ENCODE measurements at places on chromosomes 6 and 20. TPM values are rescaled to one million over a fixed set of nuclear protein-coding genes. Genes with fewer than 3 reads are reported as not detected.

Gene SLC17A2
- total RNA-seq: not detected

Gene TOMM6
- total RNA-seq: 301 TPM

Gene HEY2
- total RNA-seq: not detected

Gene HLA-DPA1
- not detected for total RNA-seq

Gene BTN1A1
- total RNA-seq: 0.03 TPM

Gene LINC00237
- total RNA-seq: not detected

Gene LY6G6F
- total RNA-seq: not detected

Gene SNX3
- total RNA-seq: 81.9 TPM

Gene KIF25
- total RNA-seq: not detected

Gene PRR18
- total RNA-seq: 0.09 TPM

Gene TBPL1
- total RNA-seq: 26.6 TPM

Gene UBE2C
- 232 TPM for total RNA-seq

Gene FAM162B
- total RNA-seq: not detected
